Stimulated activated CD8-positive, alpha-beta memory T cell treated with anti-CD3 and anti-CD28 coated beads, Interleukin-4, amount 100 ng/mL, for 1 hour (primary cell): ENCODE measurements at places on chromosomes 3 and 15.

- DNase-seq, result no peak
Measured at GRCh38 chr3:34676436-34676835, 878.0 kb downstream of the PDCD6IP start.

DNA sequence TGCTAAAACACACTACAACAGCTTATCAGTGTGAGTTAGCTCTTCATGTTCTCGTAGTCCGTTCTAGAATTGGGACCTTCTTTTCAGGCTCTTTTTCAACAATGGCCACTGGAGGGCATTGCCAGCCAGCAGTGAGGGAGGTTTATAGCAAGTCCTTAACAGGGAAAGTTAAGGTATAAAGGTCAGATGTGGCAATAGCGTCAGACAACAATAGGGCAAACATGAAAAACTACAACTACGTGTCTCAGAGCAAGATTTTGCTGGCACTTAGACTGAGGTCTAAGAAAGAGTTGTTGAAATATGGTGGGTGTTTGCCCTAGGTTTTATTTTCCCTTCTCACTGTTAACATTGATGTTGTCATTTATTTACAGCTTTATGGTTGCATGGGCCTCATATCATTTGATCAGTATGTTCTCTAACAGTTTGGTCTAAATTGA lies 161.4 kb downstream of the GMNC start:
- DNase-seq, result no peak

- no peak for DNase-seq
Measured at GRCh38 chr15:62874959-62875625, 167.5 kb upstream of the TPM1 start.

- DNase-seq, result no peak
Measured at GRCh38 chr3:14248849-14249523, 70.4 kb downstream of the LSM3 start.

DNA sequence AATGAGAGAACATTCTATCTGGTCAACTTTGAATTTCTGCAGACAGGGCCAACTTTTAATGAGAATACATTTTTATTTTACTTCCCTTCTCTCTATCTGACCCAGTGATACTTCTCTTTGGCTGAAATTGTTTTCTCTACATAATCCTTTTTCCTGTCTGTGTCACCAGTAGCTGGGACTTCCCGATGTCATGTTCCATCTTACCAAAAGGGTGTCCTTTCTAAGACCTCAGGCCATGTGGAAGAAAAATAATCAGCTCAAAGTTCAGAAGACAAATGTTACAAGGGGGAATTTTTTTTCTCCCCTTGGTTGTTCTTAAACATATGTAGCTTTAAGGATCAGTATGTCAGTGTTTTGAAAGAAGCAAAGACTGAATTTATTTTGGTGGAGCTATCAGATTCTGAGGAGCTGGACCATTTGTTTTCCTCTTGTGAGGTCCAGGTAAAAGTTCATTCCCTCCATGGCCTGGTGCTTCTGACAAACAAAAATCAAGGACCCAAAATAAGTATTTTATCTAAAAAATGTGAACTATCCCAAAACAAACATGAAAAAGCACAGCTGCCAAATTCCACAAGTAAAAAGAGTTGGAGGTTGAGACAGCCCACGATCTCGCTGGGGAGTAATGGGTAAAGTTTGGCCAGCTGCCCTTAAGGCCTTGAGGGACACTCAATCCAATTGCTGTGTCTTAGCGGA lies 859.4 kb upstream of the NR2F2 start:
- no peak for DNase-seq

GRCh38 chr15:71628988-71629770 lies 181.2 kb upstream of the NR2E3 start:
- DNase-seq, result no peak

DNA sequence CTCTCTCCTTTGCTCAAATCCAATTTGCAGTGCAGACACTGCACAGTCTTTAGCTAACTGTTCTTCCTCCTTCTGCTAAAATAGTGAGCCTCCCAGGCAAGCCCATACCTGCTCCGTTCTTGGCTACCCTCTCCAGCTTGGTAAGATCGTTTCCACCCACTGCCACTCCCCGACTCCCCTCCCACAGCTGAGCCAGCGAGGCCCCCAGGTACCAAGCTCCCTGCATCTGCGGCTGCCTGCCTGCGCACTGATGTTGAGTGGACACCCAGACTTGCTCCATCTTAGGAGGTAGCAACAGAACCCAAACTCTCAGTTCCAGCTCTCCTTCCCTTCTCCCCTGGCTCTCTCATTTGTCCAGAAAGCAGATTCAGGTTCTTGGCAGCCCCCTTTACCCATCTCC lies 7.9 kb upstream of the TNK2 start:
- no peak for DNase-seq

- DNase-seq, result no peak
Measured at GRCh38 chr15:68663526-68663925, 84.7 kb downstream of the CORO2B start.

DNA sequence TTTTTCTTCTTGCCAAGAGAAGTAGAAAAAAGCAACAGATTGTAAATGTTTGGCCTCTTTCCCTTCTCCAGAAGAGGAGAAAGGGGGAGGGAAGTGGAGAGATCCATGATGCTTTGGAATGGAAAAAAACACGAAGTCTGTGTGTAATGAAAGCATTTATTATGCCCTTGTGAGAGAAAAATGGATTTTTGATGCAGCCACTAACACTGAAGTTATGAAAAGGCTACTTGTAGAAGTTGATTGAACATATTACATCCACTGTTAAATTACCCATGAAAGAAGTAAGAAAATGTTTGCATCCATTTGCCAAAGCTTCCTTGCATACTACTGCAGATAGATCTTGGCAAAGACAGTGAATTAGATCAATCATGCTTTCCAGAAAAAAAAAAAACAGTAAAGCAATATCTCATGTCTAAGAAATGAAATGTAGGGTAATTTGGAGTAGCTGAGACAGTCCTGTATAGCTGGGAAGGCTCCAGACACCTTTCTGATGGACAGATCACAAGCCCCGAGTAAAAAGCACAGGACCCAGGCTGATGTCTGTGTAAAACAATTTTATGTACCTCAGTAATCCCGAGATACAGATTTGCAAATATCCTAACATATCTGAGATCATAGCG lies 295.5 kb downstream of the PLOD2 start:
- no peak for DNase-seq

- no peak for DNase-seq
Measured at GRCh38 chr15:75198560-75199356, 2.9 kb upstream of the C15orf39 start.

DNA sequence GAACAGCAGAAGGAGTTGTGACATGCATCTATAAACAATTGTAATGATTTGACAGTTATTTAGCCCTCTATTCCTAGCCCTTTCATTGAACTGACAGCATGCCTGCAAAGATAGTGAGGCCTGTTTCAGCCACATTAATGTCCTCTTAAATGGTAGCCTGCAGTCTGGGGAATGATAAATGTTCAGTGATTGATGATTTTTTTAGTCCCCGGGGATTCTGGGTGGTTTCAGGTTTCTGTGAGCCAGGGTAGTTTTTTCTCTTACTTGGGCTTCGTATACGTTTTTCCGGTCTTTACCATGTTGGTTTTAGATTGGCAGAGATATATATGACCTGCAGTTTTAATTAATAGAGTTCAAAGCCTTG lies 172.0 kb downstream of the TCF12 start:
- no peak for DNase-seq

DNA sequence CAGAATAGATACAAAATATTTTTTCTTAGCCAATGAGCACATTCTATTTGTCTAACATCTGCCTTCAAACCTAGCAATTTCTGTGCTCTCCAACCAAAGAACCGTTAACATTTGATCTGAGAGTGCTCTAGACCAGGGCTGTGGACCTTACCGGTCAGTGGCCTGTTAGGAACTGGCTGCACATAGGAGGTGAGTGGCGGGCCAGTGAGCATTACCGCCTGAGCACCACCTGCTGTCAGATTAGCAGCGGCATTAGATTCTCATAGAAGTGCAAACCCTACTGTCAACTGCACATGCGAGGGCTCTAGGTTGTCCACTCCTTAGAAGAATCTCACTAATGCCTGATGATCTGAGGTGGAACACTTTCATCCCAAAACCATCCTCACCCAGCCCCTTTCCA lies 131.7 kb downstream of the CADM2 start:
- no peak for DNase-seq

GRCh38 chr3:14252321-14253021 lies 73.9 kb downstream of the LSM3 start:
- DNase-seq, result no peak

- DNase-seq, result peak; percentile 31
Measured at GRCh38 chr15:92077353-92078085, 224.0 kb downstream of the SLCO3A1 start.

DNA sequence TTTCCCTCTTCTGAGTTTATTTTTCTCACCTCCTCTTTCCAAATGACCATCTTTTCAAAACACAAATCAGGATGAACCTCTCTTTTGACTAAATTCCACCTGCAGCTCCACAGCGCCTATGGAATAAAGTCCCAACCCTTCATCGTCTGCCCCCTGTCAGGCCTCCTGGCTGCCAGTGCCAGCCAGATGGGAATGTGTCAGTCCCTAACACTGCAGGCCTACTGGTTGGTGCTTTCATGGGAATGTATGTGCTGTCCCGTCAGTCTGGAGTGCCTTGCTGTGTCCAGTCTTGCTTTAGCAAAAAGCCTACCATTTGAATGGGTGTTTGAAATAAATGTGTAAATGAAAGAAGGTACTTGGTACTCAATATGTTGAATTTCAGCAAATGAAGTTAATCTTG lies 310.1 kb downstream of the THSD4 start:
- no peak for DNase-seq

DNA sequence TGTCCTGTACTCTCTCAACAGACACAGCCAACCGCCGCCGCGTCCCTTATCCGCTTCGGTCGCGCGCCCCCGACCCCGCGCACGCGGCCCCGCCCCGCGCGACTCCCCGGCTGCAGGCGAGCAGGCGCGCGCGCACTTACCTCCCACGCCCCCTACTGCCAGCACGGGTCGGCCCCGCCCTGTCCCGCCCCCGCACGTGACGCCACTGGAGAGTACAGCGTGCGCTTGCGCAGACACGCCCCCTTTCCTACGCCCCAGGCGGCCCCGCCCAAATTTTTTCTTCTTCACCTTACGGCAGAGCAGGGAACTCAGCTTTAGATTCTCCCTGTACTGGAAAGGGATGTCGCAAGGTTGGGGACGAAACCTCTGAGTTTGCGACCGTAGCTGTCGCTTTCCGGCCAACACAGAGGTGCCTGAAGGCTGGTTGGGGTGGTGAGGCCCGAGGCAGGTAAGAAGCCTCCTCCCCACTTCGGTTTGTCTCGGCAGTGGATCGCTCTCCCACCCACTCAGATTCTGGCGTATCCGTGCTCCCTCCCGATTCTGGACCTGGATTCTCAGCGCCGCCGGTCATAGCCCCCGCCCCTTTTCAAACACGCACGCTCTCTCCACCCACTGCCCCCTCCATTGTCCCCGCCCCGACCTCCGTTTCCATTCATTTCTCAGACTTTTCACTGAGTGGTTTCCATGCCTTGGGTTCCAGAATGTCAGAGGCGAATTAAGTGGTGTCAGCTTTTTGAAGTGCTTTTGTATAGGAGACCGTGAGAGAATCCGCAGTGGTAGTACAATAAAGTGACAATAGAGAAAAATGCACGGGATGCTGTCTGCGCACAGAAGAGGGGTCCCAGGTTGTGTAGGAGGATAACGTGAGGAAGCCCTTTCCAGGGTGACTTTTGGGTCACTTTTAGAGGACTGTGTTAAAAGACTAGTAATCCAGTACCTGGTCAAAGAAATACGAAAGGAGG lies at the start of the genes MYO9A and SENP8:
MYO9A (minus strand) TSS at position 134 of the 962 bp plus-strand sequence. CDS start 71,587 bp downstream, outside the sequence.
SENP8 (plus strand) TSS at position 387 of the 962 bp plus-strand sequence. CDS start 21,221 bp downstream, outside the sequence.
- DNase-seq, result peak; percentile 99

DNA sequence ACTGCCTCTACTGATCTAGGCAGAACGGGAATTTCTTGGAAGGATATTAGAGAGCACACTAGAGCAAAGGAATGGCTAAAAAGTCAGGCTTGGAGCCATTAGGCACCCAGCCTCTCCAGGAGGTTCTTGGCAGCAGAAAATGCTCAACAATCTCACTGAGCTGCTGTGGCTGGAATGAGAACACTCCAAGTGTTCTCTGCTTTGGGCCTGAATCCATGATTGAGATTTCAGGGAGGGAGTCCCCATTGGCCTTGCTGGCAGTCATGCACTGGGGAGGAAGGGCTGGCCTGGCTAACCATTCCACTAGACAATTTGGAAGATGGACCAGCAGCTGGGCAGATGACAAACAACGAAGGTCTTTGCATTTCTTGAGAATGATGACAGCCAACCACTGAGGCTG lies 362.6 kb downstream of the SHQ1 start:
- DNase-seq, result no peak
